ENCODE measurements at places on chromosomes 2 and 18.

- DNase-seq = no peak
These were observed 21.8 kb downstream of the SFTPB start for GRCh38 chr2:85646166-85646565.

- DNase-seq = no peak
These were observed 91.4 kb downstream of the MAPK4 start for GRCh38 chr18:50651334-50651733.

DNA sequence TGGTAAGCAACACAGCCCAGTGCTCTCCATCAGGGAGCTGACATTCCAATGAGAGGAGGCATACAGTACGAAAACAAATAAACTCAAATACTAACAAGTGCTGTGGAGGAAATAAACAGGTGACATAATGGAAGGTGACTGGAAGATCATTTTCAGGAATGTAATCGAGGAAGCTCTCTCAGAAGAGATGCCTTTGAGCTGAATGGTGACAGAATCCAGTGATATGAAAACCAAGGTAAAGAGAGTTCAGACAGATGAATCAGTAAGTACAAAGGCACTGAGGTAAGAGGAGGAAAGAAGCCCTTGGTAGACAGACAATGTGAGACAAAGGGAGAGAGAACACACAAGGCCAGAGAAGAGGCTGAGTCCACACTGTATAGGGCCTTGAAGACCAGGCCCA, 252.1 kb downstream of the LRATD1 start:
- DNase-seq = no peak

- no peak for DNase-seq
These were observed 120.3 kb downstream of the MEP1B start for GRCh38 chr18:32310101-32310500.

DNA sequence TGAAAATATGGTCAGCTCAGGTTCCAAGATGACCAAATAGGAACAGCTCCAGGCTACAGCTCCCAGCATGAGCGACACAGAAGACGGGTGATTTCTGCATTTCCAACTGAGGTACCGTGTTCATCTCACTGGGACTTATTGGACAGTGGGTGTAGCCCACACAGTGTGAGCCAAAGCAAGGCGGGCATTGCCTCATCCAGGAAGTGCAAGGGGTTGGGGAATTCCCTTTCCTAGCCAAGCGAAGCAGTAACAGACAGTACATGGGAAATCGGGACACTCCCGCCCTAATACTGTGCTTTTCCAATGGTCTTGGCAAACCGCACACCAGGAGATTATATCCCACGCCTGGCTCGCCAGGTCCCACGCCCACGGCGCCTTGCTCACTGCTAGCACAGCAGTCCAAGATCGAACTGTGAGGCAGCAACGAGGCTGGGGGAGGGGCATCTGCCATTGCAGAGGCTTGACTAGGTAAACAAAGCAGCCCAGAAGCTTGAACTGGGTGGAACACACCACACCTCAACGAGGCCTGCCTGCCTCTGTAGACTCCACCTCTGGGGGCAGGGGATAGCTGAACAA, 57.5 kb downstream of the WDPCP start:
- DNase-seq = no peak

GRCh38 chr2:21930226-21930625, 806.5 kb downstream of the TDRD15 start:
- DNase-seq = peak; percentile 34

DNA sequence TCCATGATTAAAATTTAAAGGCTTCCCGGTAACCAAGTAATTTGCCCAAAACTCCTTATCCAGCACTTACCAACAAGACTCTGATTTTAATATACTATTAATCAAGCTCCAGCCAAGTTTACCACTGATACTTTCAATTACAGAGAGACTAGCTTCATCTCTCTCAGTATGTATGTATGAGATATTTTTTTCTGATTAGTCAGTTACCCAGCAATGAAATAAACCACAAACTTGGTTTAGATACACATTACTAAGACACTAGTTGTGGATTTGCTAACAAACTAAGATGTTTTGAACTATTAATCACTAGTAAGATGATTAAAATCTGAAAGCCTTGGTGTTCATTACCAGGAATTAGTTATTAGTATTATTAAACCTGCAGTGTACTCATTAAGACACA, 1272.2 kb upstream of the ACVR2A start:
- DNase-seq = peak; percentile 71

DNA sequence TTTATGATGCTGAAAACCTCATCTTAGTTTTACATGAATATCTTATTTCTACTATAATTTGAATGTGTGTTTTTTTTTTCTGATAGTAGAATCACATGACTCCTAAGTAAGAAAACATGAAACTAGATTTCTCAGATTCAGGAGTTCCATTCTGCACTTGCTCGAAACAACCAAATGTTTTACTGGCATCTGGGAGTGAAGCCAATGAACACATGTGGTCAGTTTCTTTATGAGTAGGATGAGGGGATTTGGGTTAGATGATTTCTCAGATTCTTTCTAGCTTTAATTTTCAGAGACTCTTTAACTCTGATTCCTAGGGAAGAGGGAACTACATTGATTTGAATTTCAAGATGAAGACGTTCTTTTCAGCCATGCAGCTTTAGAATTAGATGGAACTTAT, 225.0 kb upstream of the NT5C1B start:
- DNase-seq = peak; percentile 88

- no peak for DNase-seq
These were observed 1869.6 kb upstream of the CELF4 start for GRCh38 chr18:39435209-39435608.

DNA sequence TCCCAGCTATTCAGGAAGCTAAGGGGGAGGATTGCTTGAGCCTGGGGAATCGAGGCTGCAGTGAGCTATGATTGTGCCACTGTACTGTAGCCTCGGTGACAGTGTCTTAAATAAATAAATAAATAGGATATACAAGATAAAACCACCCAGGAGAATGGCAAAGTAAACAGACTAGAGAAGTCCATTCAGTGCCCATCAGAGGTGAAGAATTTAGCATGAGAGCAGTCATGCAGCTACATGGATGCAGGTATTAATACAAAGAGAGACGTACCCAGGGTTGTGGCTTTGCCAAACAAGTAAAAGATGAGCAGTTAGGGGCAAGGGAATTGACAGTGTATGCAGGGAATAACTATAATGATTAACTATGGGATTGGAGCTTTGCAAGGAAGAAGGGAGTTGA, 8.1 kb downstream of the STPG4 start:
- DNase-seq = no peak

DNA sequence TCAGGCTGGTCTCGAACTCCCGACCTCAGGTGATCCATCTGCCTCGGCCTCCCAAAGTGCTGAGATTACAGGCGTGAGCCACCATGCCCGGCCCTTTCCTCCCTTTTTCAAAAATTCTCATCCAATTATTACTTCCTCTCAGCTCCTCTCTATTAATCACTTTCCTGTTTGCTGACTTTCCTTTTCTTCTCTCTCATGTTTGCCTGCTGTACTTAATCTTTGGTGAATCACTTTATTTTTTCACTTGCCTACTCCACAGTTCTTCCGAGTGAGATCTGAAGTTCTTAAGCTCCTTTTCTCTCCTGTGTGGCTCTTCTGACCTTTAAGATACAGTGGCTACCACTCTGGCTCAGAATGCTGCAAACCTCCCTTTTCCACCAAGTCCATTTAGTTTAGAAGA, 126.3 kb upstream of the SERTAD2 start:
- DNase-seq = peak; percentile 48

DNA sequence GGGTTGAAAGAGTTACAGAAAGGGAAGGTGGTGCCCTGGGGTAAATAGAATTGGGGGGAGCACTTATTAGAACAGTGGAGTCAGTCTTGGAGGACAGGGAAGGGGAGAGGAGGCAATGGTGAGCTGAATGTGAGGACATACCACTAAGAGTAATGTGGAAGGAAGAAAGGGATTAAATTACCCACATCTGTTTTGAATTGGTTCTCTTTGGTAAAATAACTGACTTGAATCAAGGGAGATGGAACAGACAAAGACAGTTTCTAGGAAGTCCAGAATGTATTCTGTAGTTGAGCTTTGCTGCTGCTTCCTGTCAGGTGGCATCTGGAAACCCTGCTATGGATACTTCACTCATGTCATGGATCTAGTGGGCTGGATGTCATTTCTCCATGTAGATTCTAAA, 6.7 kb downstream of the SETBP1 start:
- peak; percentile 26 for DNase-seq

GRCh38 chr2:4673025-4673489, 969.7 kb downstream of the DCDC2C start:
- DNase-seq = peak; percentile 3
